Caudate nucleus (tissue), 63 donors: ENCODE measurements at places on chromosomes 1 and 21.

GRCh38 chr1:237931581-237931980 lies 40.9 kb upstream of the ZP4 start:
- no peak for DNase-seq

DNA sequence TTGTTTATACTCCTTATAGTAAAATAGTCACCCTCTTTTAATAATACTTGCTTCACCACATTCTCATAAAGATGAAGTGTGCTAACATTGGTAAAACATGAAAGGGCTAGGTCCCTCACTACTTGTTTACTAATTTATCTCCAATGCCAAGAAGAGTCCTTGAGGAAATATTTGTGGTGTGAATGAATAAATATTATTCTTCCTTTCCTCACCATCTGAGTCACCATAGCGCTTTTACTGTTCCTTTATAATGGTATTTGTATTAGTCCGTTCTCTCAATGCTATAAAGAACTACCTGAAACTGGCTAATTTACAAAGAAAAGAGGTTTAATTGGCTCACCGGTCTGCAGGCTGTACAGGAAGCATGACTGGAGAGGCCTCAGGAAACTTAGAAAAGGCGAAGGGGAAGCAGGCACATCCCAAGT lies 222.8 kb upstream of the ZRANB2 start:
- no peak for DNase-seq

DNA sequence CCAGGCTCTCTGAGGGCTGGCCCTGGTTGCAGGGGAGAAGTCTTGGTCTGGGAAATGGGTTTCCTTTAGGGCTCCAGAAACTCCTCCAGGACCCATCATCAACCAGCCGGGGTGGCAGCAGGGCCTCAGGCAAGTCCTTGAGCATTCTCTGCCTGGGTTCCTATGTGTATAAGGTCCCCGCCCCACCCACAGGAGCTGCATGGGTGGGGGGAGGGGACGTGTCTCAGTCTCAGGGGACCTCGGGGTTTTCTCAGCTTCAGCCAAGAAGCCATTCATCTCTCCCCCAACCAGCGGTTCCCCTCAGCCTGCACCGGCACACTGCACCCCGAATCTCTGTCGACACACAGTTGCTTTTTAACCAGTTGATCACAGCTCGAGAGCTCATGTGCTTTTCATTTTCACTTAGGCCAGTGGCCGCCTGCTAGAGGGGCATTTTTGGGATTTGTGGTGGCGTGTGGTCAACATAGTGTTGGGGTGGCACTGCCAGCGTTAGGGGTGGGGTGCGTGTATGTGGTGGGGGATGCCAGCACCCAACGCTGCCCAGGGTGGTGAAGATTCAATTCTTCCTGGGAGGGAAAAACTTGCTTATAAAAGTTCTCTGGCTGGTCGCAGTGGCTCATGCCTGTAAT lies 6.5 kb downstream of the RUNX3 start:
- no peak for DNase-seq

- no peak for DNase-seq
Measured at GRCh38 chr1:157363660-157364140, 188.6 kb downstream of the FCRL5 start.

DNA sequence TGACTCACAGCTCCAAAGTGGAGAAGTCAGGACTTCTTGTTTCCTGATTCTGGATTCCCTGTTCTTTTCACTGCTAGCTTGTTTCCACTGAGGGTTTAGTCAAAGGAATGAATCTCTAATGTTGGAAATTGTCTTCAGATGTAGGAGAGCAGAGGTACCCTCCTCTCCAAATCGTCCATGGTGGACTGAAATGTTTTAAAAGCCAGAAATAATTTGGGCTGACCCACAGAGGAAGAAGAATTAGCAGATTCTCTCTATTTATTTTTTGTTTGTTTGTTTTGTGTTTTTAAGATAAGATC lies 30.4 kb downstream of the GPA33 start:
- DNase-seq: no peak

- DNase-seq: no peak
Measured at GRCh38 chr1:111743679-111744101, 4.5 kb upstream of the INKA2 start.

DNA sequence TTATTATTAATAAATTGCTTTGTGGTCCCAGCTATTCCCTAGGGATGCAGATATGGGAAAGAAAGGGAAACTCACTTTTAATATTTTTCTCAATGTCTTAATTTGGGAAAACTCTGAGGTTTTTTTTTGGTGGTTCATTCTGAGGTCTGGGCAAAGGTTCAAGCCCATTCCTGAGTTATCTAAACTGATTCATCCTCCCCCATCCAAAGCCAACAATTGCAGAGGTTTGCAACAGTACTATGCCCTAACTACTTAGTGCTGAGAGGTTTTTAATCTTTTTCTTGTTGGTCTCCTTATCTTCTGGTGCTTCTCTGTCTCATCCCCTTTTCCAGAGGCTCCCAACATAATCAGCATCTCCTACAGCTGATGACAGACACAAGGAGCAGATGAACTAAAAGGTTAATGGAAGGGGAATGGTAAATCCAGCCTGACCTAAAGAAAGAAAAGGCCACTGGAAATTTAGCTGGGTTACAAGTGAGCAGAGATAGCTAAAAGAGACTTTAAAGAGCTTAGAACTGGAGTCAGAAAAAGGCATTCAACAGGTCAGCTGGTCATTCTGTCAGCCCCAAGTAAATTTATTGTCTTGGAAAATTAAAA lies 390.4 kb downstream of the TGFB2 start:
- DNase-seq: no peak

GRCh38 chr1:28104866-28105467 lies 16.6 kb upstream of the EYA3 start:
- DNase-seq: peak; percentile 73

- DNase-seq: no peak
Measured at GRCh38 chr21:32184065-32184464, 94.8 kb downstream of the MIS18A start.

DNA sequence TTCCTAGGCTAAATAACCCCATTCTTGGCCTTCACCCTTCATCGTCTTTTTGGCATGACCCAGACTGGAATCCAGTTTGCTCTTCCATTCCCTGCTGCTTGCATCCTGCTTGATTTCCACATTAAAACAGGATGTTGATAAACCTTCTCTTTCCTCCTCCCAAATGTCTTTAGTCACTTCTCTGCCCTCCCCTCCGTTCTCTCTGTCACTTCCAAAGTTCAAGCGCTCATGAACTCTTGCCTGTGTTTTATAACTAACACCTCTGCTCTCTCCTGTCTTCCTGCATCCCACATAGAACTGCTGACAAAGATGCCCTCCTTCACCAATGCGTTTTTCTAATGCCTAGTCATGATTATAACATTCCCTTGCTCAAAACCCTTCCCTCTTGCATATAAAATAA lies 65.6 kb upstream of the SLC44A3 start:
- no peak for DNase-seq

DNA sequence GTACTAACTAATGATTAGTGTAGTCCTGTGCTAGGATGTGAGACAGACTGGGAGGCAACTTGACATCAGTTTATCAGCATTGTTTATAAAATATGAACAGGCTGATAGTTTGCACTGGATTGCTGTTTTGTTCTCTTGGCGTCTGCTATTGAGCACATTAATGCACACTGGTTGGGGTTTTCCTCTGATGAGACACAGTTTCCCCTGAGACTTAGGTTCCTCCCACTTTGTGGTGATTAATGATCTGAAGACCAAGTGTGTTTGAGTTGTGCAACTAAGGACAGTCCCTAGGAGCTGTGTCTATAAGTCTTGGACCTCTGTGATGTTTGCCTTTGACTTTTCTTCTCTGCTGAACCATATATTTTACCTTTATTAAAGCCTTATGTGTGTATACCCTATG lies 1015.4 kb downstream of the AMY1C start:
- no peak for DNase-seq

GRCh38 chr1:23214640-23215039 lies 2.7 kb downstream of the HTR1D start:
- no peak for DNase-seq

DNA sequence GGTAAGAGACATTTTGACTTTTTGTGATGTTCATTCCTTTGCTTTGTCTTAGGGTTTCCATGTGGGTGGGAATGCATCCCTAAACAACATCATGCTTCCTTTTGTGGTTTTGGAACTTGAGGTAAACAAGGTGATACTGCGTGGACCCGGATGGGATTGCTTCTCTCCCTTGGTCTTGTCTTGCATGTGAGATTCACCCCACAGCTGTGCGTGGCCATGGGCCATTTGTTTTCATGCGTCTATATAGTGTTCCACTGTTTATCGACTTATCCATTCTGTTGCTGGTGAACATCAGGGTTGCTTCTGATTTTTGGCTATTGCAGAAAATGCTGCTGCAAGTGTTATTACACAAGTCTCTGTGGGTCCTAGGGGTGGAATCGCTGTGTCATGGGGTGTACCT lies 21.1 kb downstream of the CRYAA start:
- DNase-seq: no peak

- no peak for DNase-seq
Measured at GRCh38 chr1:183808296-183809027, 3.5 kb downstream of the RGL1 start.

- no peak for DNase-seq
Measured at GRCh38 chr1:233240829-233241682, 54.5 kb downstream of the PCNX2 start.

GRCh38 chr1:244789731-244790130 lies 45.7 kb upstream of the COX20 start:
- DNase-seq: no peak

DNA sequence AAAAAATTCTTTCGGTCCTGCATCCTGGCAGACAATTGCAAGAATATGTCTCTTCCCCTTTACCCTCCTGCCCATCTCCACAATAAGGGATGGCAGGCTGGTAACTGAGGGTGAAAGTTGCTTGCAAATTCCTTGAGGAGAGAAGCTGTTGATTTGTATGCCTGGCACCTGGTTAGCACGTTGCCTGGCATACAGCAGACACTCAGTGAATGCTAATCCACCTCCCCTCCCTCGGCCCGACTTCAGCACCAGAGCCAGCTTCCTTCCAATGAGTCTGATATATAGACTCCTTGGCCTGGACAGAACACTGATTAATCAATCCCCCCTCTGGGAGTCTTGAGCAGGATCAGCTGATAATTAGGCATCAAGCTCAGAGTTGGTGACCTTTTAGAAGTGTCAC lies 39.1 kb downstream of the KCNC4 start:
- DNase-seq: no peak

DNA sequence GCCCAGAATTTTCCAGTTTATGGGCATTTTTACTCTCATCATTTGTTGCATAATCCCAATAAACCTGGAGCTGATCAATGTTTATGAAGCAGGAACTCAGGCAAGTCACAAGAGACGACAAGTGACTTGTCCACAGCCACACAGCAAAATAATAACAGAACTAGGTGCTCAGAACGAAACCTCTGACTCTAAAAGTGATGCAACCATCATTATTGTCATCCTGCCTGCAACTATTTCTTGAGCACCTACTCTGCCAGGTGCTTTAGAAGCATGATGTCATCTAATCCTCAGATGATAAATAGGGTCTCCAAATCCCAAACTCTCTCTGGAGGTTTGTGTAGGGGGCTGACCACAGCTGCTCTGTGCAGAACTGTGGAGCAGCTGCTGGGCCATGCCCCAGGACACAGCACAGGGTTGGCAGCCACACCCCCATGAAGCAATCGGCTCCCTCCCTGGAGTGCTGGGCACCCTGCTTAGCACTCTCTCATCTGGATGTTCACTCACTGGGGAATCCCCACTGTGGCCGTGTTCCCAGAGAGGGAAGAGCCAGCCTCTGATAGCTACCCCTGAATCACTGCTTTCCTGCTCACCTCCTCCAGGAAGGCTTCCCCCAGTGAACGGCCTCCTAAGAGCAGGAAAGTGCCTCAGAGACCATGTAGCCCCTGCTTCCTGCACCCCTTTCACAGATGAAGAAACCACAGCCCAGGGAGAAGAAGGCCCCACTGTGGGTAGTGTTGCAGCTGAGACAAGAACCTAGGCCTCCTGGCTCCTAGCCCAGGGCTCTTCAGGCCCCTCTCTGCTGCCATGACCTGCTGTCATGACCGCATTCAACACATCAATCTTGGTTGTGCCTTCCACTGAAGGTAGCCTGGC lies 2.1 kb downstream of the TTC22 start:
- no peak for DNase-seq

- DNase-seq: no peak
Measured at GRCh38 chr1:67441183-67441582, 11.0 kb upstream of the SERBP1 start.

DNA sequence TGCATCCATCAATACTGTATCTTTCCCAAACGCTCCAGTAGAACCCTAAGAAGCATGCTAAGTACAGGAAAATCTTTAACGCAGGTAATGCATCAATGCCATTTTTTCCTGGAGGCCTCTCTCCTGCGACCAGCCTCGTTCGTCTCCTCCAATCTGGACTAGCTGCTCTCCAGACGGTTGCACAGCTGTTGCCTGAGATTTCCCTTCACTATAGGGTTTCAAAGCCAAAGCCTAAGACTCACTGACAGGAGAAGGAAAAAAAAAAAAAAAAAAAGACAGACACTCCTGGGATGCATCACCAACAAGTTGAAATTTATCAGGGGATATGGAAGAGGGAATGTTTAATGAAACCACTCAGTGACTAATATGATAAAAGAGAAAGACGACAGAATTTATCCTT lies 93.0 kb downstream of the APP start:
- no peak for DNase-seq

DNA sequence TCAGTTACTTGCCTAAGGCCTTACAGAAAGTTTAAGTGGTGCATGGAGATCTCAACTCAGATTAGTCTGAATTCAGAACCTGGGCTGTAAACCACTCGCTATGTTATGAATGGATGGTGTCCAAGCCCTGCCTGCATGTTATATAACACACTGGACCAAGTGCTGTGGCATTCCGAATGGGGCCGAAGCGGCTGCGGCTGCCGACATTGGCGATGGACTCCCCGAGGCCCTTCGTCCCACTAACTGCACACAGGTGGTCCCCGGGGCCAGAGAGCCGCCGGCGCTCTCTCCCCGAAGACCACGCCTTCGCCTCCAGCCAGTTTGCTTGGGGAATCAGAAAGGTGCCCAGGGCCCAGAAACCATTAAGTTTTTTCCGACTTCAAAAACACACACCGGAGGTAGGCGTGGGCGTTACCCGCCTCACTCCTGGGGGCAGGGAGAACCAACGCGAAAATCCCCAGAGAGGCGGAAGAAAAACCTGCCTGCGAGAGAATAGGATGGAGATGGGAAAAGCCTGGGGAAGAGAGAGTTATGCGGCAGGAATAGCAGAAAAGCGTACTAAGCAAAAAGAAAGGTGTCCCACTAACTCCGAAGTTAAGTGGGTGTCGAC lies 579 bp upstream of the TENT5C start:
- no peak for DNase-seq

DNA sequence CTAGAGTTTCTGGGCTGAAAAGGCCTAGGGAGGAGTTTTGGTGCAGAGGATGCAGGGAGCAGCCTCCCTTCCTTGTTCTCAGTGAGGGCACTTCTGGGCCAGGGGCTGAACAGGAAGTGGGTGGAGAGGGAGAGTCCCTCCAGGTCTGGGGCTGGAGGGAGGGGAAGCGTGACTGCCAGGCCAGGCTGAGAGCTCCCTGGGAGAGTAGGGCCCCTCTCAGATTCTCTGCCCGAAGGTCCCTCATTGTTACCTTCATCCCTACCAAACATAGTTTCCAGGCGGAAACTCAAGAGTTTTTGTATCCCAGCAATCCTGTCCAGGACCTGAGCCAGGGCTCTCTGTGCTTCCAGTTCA lies 36.8 kb downstream of the CITED4 start:
- no peak for DNase-seq
